ENCODE measurements at places on chromosomes 4 and X.

- no peak for DNase-seq
Observed at GRCh38 chr4:26192899-26193869, 127.6 kb upstream of the RBPJ start.

- no peak for DNase-seq
Observed at GRCh38 chr4:109589605-109590004, 29.6 kb downstream of the MCUB start.

- DNase-seq, result no peak
Observed at GRCh38 chrX:11666952-11667685, 1.4 kb upstream of the ARHGAP6 start.

GRCh38 chr4:40550948-40551462 is 78.7 kb downstream of the RBM47 start:
- no peak for DNase-seq

DNA sequence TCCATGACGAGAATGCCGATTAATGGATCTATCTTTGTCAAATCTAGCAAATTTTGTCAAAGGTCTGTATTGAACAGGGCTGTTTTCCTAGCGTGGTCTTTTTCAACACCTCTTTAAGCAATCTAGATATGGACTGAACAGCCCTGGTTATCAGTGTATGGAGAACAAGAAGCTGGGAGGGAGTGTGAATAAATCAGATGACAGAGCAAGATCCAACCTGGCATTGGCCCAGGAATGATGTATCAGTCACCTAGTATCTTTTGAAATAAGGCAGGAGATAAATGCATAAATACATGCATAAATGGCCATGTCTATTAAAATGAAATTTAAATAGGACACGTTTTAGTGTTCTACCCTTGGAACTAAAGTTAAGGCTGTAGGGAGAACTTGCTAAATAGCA is 15.7 kb upstream of the AP1S2 start:
- no peak for DNase-seq

DNA sequence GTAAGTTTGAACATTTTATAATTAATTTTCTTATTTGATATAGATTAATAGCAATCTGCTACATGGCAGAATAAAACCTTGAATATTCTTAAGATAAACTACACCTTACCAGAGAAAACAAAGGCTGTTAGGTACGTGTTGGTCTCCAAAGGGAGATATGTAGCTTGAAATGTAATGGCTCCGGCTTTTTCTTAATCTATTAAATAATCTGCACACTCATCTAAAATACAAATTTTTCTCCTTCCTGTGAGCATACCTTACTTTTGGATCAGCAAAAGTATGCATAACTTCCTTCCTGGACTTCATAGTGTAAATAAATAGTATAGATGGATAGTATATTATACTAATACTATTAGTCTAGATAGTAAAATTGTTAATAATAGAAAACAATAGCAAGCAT is 141.3 kb downstream of the JADE1 start:
- no peak for DNase-seq

DNA sequence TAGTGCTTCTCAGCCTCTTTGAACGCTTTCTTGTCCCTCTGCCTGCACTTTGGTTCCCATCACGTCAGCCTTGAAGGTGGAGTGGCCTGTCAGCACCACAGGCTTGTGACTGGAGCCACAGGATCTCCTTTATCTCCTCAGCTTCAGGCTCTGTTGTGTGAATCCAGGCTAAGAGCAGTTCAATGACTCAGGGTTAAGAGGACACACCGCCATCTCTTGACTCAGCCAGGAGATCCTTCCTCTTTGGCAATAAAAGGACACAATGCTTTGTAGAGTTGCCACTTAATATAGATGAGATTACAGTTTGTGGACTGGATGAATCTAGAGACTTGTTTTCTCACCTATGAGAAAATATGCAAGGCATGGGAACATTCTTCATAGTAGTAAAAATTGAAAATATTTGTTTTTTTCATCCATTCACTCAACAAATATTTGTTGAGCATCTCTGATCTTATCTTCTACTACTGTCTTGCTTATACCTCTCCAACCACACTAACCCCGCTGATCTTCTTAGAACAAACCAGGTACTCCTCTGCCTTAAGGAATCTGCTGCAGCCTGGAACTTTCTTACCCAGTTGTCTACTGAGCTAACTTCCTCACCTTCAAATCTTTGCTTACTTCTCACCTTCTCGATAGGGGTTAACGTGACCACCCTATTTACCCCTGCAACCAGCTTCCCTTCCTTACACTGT is 62.3 kb downstream of the UCHL1 start:
- no peak for DNase-seq

DNA sequence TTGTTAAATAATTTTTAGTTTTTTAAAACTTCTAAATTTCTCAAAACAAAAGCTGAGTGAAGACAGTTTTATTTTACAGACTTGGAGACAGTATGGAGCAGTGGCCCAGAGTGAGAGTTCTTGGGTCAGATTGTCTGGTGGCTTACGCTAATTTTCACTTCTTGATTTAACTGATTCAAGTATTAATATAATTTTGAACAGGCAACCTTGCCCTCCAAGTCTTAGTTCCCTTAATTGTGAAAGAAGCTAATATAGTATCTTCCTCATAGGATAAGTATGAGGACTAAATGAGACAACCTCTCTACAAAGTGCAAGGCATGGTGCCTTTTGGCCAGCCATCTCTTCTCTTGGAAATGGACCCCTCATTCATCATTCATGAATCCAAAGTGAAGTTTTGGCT is 25.4 kb downstream of the ATP7A start:
- no peak for DNase-seq

DNA sequence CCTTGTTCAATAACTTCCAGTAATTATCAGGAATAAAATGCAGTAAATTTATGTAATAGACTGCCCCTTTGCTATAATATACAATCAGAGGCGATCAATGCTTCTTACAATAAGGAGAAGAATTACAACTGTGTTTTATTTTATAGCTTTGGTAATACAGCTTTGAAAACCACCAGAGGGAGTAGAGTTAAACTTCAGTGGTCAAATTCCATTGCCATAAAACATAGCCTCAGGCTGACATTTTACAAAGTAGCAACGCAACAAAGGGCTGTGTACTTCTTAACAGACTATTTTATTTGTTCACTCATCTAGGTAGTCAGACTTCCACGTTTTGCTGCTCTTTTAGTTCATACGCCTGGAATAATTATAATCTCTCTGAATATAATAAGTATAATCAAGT is 58.5 kb downstream of the TEX13C start:
- DNase-seq, result no peak

GRCh38 chr4:162727232-162727631 is 439.5 kb downstream of the NAF1 start:
- DNase-seq, result no peak

DNA sequence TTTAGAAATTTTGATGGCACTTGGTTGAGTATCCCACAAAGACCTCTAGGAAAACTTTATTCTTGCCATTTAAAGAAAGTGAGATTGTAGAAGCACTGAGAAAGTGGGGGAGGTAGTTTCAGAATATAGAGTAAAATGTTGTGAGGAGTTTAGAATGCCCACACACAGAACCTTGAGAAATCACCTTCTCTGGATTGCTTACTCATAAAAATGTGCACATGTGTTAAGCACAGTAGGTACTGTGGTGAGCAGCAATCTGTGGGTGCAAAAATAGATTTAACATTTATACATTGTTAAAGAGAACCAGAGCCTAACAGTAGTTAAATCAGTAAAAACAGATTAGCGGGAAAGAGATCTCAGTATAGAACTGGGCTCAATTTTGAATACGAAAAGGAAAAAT is 201.2 kb upstream of the NWD2 start:
- no peak for DNase-seq

DNA sequence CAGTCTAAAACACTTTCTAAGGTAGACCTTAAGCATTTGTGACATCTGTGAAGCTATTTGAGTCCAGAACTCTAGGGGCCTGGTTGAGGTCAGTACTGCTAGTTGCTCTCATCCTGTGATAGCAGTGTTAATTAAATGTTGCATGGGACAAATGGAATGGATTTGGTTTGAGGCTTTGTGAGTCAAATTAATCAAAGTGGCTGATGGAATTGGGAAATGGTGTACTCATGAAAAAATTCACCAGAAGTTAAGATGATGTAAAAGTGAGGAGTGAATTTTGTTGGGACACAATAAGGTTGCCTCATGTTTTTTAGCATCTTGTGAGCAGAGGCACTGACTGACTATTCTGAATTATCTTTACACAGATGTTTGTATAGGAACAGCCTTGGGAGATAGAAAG is 99.2 kb upstream of the ARSJ start:
- peak; percentile 7 for DNase-seq

- DNase-seq, result no peak
Observed at GRCh38 chr4:153758136-153758535, 1.7 kb downstream of the RNF175 start.

- DNase-seq, result no peak
Observed at GRCh38 chr4:33188733-33189132, 2468.6 kb downstream of the PCDH7 start.

DNA sequence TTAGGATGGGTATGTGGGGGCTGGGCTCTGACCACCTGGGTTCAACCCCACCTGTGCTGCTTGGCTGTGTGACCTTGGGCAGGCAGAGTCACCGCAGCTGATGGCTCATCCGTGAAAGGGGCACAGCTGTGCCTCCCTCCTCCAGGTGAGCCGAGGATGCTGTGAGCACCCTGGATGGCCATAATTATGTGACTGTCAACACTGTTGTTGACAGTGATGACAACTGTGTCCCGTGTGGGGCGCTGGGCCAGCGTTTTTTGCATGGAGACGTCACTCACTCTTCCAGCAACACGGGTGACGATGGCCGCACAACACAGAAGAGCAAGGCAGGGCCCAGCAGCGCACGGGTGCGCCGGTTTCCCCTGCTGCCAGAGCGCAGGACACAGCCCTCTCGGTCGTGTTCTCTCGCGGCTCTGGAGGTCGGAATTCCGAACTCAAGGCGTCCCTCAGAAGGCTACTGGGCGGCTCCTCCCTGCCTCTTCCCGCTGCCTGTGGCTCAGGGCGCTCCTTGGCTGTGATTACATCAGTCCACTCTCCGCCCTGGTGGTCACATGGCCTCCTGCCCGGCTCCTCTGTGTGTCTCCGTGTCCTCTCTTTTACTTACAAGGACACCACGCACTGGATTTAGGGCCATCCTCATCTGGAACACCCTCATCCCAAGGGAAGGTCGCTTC is 1.3 kb downstream of the SH3TC1 start:
- no peak for DNase-seq

GRCh38 chr4:53730031-53730805 is 138.9 kb upstream of the LNX1 start:
- no peak for DNase-seq

DNA sequence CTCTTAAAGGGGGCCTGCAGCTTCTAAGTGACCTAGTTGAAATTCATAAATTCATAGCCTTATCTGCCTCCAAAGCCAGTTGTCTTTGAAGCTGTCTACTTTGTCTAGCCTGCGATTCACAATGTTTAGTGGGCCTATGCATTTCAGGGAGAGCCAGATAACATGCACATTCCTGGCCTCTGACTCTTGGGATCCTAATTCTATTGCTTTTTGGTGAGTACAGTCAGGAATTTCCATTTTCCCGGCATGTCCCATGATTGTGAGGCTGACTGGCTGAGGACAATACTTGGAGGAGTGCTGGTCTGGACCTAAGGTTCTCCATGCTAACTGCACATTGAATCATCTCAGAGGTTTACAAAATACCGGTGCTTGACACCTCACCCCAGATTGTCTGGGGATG is 155.0 kb downstream of the MSL3 start:
- DNase-seq, result no peak

- DNase-seq, result peak; percentile 28
Observed at GRCh38 chr4:80307774-80308465, 27.6 kb upstream of the CFAP299 start.

GRCh38 chrX:153853180-153853901 is 23.0 kb upstream of the PDZD4 start:
- DNase-seq, result no peak

DNA sequence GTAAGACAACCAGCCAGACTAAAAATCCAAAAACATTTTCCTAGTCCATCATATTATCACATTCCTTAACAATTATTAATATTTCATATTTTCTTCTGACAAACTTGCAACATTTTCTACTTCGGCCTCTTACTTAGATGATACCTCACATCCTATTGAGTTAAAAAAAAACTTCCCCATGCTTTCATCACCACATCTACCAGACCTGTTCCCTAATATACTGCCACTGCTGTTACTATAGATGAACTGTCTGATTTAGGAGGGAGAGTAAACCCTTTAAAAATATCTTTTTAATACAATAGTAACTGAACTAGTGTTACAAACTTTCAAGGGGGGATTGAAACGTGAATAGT is 1.5 kb downstream of the FAM200B start:
- DNase-seq, result no peak

DNA sequence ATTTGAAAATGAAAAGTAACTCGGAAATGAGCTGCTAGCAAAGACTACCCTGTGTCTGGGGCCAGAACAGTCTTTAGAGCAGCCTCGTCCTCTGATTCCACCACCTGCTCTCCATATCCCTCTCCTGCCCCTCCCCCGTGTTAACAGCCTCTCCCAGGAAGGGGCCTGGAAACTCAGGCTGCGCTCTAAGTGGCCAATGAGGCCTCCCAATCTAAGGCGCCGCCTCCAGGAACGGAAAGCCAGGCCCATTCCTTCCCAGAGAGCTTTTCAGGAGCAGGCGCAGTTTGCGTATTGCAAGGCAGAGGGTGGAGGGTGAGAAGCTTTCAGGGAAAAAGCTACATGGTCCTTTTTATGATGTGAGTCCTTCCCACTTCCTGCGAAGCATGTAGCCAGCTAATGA is 31.2 kb downstream of the RS1 start:
- no peak for DNase-seq

GRCh38 chrX:13167481-13168231 is 123.2 kb upstream of the FAM9C start:
- peak; percentile 13 for DNase-seq

- DNase-seq, result peak; percentile 2
Observed at GRCh38 chr4:42519803-42520417, 122.6 kb downstream of the SHISA3 start.

GRCh38 chr4:13378973-13379759 is 105.0 kb downstream of the RAB28 start:
- DNase-seq, result no peak

DNA sequence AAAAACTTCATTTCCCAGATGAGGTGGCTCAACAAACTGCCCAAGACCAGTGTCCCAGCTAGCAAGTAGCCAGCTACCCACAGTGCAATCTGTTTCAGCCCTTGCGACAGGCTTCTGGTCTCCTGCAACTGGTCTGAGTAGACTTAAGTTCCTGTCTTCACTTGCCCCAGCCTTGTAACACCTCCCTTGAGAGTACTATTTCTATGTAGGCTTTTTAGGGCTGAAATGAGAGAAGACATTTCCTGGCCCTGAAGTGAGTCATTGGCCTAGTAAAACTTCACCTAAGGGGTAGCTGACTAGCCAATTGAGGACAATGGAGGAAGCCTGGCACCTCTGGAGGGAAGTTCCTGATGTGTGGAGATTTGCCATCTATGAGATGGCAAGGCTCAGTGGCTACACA is 80.1 kb upstream of the STIM2 start:
- peak; percentile 32 for DNase-seq

DNA sequence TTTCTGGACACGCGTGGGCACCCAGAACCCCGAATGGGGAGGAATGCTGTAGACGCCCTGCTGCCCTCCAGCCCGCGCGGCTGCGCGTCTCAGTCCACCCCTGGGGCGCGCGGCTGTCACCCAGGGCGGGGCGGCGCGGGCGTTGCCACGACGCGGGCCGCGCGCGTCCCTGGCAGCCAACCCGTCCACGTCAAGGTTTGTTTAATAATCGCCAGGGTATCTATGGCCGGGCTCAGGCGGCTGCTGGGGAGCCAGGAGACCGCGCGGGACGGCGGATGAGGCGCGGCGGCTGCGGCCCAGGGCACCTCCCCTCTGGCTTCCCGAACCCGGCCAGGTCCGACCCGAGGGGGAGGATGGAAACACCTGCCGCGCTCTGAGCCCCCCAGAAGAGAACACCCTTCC is at the start of gene SPATA18:
TSS of gene SPATA18 (plus strand) at position 92 of the 402 bp plus-strand sequence. CDS start 401 bp downstream, outside the sequence.
- DNase-seq, result no peak

GRCh38 chr4:110854021-110854678 is 231.3 kb upstream of the PITX2 start:
- DNase-seq, result peak; percentile 90

Data from AG09309 (cell line).